Kidney (tissue), 22 donors: ENCODE measurements at places on chromosomes 6 and 20.

GRCh38 chr20:43781215-43781614 is 54.4 kb upstream of the GTSF1L start:
- no peak overlapping the region for H3K4me3 ChIP-seq
- H3K27me3 ChIP-seq: no peaks in the 10 kb centered on the region
- H3K36me3 ChIP-seq: no peaks in the 10 kb centered on the region
- no peaks in the 10 kb centered on the region for H3K4me1 ChIP-seq
- DNase-seq: no peak

DNA sequence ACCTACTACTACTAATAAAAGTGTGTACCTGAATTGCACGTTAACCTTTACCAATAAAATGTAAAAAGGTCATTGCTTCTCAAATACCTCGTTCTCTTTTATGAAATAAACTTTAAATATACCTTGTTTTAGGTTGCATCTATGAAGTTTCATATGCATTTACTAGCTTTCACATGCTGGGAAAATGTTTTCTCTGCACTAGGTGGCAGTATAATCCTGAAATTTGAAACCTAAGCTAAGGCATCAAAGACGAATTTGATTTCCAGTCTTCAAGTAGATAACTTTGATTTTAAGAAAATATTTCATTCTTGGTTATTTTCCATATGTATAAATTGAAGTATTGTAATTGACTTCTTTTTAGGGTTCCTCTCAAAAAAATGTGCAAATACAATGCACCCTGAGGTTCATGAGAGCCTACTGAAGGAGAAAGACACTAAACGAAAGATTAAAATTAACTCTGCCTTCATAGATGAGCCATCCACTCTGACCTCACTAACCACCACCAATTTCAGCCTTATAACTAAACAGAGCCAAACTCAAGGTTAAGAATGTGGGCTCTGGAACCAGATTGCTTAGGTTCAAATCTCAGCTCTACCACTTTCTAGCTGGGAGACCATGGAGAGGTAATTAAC is 7.3 kb upstream of the COL9A1 start:
- H3K4me1 ChIP-seq: no peaks in the 10 kb centered on the region
- H3K36me3 ChIP-seq: no peaks in the 10 kb centered on the region
- no peak overlapping the region for H3K4me3 ChIP-seq
- H3K27ac ChIP-seq: no peak overlapping the region

DNA sequence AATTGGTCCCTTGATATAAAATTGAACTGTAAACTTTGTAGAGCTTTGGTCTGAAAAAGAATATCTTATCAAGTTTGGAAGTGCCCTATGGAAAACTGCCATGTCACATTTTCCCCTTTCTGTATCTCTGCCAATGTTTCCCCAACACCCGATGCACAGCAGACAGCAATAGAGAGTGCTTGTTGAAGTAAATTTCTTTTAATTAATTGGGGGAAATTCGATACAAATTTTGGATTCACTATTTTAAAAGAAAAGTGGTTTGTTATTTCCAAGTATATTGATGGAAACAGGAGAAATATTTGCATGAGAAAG is 208.1 kb downstream of the OGFRL1 start:
- DNase-seq: no peak
- no peaks in the 10 kb centered on the region for H3K36me3 ChIP-seq
- H3K27ac ChIP-seq: no peak overlapping the region
- no peak overlapping the region for H3K4me3 ChIP-seq
- H3K27me3 ChIP-seq: no peaks in the 10 kb centered on the region

DNA sequence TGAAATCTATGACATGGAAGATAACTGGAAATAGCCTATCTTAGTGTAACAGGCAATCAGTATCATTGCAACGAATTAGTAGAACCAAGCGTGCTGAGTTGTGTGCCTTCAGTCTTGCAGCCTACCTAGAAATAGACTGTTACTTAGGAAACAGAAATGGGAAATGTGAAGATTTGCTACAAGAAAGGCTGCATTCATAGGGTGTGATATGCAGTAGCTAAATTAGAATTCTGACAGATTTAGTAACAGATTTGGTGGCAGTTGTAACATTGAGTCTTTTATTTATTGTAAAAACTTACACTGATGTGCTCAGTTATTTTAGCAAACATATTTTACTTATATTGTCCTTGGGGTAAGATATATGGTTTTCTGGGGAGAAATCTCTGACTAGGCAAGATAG is 56.2 kb downstream of the MAP7 start:
- no peaks in the 10 kb centered on the region for H3K4me1 ChIP-seq
- no peak overlapping the region for H3K27ac ChIP-seq
- no peak overlapping the region for H3K4me3 ChIP-seq

- H3K4me3 ChIP-seq: no peak overlapping the region
- no peak overlapping the region for H3K27ac ChIP-seq
- H3K4me1 ChIP-seq: peaks cover 6% of the 10 kb centered on the region
- H3K36me3 ChIP-seq: no peaks in the 10 kb centered on the region
These were observed 220.3 kb downstream of the ALDH8A1 start for GRCh38 chr6:134729561-134729960.

DNA sequence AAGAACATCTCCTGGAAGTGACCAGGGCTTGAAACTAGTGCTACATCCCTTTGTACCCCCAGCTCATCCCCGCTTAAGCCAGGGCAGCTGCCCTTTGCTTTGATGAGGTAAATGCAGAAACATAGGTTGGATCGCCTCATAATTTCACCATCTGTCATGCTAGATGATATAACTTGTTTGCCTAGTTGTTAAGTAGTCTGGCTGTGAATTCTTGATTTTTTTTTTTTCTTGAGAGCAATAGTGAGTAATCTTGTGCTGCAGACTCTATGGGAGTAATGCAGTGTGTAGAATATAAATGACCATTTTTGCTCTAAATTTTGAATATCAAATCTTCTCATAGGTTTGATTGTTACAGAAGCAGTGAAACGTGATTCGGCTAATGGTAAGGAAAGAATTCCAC is 4.1 kb downstream of the TRDN start:
- H3K4me1 ChIP-seq: no peaks in the 10 kb centered on the region
- no peak overlapping the region for H3K4me3 ChIP-seq
- H3K36me3 ChIP-seq: no peaks in the 10 kb centered on the region

GRCh38 chr20:44728801-44729443 is 13.8 kb downstream of the CCN5 start:
- no peaks in the 10 kb centered on the region for H3K36me3 ChIP-seq
- no peaks in the 10 kb centered on the region for H3K27me3 ChIP-seq
- no peak overlapping the region for H3K27ac ChIP-seq
- peak; percentile 87 for DNase-seq

DNA sequence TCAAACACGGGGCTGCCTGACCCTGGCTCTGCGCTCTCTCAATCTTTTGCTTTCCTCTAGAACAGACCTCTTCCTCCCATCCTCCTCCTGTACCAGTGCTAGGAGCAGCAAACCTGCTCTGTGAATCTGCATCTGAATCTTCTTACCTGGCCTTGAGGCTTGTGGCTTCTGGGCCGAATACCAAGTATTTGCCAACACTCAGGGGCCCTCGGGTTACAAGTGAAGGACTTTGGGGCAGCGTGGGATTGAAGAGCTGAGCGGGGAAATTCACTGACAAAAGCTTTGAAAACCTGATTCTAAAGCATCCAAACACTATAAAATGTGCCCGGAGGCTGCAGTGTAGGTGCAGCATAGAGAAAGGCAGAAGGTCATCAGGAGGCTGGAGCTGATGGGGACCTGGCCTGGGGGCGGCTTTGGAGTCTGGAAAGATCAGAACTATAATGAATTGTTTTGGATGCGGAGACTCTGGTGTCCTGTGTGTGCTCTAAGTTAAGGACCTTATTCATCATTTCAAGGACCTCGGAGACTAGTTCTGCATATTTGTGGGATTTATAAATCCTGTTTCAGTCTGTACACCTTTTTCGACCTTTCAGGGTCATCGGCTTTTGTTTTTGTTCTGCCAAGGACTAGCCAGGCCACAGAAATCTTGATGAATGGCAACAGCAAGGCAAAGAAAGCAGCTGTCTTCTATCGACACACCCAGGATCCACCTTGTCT is 16.4 kb upstream of the IGF2R start:
- no peaks in the 10 kb centered on the region for H3K27me3 ChIP-seq
- no peak overlapping the region for H3K27ac ChIP-seq
- no peak overlapping the region for H3K4me3 ChIP-seq
- DNase-seq: no peak

DNA sequence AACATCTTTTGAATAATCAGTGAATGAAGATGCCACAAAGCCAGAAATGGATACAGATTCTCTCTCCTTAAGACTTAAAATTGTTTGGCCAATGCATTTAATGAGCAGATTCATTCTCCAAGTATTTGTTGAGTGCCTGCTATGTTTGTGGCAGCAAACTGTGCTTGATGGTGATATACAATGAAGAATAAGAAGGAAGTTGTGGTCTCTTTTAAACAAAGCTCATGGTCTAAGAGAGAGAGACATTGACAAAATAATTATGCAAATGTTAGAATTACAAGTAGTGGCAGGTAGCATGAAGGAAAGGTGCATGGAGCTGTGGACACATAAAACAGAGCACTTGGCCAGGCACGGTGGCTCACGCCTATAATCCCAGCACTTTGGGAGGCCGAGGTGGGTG is 28.3 kb downstream of the NFATC2 start:
- H3K36me3 ChIP-seq: no peaks in the 10 kb centered on the region
- H3K27ac ChIP-seq: no peak overlapping the region
- H3K4me1 ChIP-seq: no peaks in the 10 kb centered on the region
- no peak for DNase-seq
- no peak overlapping the region for H3K4me3 ChIP-seq
- H3K27me3 ChIP-seq: no peaks in the 10 kb centered on the region

DNA sequence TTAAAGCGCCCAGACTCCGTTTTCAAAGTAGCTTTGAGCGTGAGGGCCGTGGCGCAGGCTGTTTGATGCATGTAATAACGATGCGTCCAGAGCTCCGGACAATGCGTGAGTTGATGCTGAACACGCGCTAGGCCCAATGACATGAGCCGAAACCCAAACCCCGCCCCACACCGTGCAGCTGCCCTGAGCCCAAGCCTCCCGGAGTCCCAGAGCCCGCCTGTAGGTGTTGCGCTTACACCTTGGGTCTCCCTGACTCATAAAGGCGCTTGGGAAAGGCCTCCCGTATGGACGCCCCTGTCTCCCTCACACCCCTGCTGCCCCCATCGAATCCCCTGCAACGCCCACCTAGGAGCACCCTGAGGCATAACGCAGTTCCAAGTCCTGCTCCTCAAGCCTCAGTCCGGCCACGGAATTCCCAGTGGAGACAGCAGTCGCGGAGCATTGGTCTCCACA is 87.6 kb downstream of the ERMARD start:
- H3K27me3 ChIP-seq: no peaks in the 10 kb centered on the region
- no peaks in the 10 kb centered on the region for H3K4me1 ChIP-seq
- DNase-seq: no peak
- no peaks in the 10 kb centered on the region for H3K36me3 ChIP-seq
- no peak overlapping the region for H3K27ac ChIP-seq
- H3K4me3 ChIP-seq: no peak overlapping the region

DNA sequence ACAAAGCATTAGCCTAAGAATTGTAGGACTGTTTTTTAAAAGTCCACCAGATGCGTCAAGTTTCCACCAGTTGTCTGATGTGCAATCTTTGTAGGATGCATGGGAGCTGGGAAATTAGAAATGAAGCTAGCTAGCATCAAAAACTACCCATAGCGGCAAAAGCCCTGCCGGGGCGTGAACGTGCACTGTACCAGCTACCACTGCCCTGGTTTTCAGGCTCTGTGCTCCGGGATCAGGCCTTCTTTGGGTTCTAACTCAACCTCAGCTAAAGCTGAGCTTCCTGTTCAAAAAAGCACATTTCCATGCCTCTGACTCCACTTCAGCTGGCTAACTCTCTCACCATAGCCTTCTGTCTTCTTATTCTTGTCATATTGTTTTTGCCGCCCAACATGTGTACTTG is 26.9 kb upstream of the FUCA2 start:
- no peak overlapping the region for H3K27ac ChIP-seq
- H3K27me3 ChIP-seq: no peaks in the 10 kb centered on the region
- no peaks in the 10 kb centered on the region for H3K36me3 ChIP-seq
- no peak overlapping the region for H3K4me3 ChIP-seq
- H3K4me1 ChIP-seq: no peaks in the 10 kb centered on the region
